Mesothelial cell of epicardium (in vitro differentiated cells): ENCODE measurements at places on chromosomes 3 and 15. TPM values are rescaled to one million over a fixed set of nuclear protein-coding genes. Genes with fewer than 3 reads are reported as not detected.

DNA sequence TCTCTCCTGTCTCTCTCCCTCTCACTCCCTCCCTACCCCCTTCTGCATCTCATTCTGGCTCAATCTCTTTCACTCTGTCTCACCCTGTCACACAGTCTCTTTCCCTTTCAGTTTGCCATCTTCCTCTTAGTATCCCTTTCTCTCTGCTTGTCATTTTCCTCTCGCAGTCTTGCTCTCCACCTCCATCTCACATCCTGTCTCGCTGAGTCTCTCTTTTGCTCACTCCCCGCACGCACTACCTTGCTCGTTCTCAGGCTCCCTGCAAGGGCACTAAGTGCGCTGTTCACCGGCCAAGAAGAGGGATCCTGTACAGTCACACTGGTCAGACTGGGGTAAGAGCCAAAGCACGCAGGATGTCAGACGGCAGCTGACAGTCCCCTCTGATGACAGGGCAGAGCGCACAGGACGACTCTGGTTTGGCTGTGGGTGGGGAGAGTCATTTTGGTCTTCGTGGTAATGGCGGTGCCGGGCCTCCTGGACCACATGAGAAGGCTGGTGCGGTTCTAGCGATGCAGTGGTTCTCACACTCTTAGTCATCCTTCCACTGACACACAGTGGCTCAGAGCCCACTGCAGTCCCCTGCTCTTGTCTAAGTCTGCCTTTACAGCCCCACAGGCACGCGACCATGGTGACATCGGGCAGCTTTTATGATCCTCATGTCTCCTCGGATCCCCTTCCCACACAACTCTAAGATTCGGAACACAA is 356.8 kb downstream of the FOXP1 start:
- no peak for DNase-seq

GRCh38 chr3:47441796-47442551 is 33.8 kb downstream of the SCAP start:
- DNase-seq: no peak

DNA sequence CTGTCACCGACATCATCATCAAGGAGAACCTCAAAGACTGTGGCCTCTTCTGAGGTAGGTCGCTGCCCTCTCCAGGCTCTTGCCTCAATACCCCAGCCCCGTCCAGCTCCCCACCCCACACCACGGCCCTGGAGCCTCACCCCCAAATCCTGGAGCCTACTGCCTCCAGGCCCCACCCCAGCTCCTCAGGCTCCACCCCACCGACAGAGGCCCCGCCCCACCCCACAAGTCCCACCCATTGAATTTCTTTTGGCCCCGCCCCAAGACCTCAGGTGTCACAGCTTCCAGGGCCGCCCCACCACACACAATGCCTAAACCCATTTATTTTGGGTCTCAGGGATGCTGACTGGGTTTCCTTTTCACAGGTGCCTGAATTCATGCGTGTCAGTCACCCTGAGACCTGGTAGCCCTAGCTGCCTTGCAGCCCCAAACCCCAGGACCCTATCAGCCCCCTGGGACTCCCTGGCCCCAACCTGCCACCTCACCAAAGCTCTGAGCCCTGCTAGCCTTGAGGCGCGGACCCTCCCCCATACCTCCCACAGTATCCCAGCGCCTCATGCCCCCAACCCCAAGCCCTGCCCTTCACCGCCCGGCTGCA is 3.6 kb downstream of the GNAT1 start:
- DNase-seq: no peak

DNA sequence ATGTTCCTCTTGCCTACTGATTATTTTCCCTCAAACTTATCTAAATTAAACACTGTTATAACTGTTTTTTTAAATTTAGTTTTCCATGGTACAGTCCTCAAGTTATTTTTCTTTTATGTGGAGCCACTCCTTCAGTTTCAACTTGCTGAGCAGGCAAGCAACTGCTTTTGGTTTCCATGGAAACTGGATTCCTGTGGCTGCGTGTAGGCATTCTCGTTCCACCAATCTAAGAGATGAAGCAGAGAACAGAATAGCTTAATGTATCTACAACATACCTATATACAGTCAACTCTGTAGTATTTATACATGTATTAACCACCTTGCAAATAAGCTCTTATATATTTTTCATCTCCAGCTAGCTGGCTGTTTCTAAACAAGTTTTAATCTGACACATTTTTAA is 25.8 kb upstream of the ANXA2 start:
- no peak for DNase-seq

- no peak for DNase-seq
Observed at GRCh38 chr3:77372634-77373346, 332.9 kb downstream of the ROBO2 start.

DNA sequence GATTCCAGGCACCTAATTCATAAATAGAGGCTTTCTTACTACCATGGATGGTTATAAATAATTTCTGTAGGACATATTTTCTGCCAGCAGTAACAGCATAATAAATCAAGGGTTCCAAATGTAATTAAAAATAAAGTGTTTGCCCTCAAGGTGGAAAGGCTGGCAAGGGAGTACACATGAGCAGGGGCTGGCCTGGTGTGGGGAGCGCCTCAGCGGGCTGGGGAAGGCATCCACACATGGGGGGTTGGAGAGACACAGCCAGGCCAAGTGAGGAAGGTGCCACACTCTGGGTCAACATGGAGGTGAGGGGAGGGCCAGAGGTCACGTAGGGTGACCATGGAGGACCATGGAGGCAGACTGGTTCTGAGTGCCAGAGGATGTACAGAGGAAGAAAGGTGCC is 65.8 kb upstream of the OCA2 start:
- no peak for DNase-seq

DNA sequence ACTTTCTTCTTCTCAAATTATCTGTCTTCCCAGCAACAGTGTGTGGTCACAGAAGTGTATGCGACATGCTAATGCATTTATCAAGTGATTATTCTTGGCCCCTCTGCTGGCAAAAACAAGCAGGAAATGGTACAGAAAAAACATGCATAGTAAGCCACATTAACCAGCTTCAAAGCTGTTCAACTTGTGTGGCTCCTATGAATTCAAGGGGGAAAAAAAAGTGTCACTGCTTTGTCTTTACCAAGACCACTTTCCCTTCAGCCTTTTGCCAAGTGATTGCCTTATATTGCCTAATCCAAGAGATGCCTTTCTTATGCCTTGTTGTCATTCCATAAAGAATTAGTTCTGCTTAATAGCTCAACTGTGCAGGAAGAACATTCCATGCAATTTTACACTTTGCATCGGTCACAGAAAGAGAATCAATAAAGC is 39.1 kb downstream of the PRTG start:
- no peak for DNase-seq

DNA sequence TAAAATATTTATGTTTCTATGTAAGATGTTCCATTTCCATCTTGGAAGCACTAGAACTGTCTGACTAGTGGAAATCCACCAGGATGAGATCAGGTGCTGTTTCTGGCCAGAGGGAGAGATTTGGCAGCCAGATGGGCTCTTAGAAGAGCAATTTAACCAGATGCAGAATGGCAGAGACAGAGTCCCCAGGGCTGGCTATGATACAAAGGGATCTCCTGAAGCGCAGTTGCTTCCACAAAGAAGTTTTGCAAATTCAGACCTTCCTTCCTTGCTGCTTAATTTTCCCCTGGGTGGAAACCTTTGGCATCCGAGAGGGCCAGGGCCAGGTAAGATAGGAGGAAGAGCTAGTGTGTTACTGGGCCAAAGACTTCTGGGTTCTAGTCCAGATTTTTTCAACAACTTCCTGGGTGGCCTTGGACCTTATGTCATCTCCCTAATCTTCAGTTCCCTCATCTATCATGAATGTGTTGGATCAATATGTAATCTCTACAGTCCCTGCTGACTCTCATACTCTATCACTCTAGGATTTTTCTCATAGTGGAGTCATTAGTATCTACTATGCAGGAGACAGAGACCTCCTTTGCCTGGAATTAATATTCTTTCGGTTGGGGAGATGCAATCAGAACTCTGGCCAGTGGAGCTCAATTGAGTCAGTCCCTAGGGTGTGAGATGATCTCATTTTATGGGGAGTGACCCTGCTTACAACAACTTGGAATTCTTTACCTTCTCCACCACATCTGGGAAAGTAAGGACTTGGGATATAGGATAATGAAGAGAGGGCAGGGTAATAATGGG is 41.1 kb upstream of the NDUFB4 start:
- no peak for DNase-seq

DNA sequence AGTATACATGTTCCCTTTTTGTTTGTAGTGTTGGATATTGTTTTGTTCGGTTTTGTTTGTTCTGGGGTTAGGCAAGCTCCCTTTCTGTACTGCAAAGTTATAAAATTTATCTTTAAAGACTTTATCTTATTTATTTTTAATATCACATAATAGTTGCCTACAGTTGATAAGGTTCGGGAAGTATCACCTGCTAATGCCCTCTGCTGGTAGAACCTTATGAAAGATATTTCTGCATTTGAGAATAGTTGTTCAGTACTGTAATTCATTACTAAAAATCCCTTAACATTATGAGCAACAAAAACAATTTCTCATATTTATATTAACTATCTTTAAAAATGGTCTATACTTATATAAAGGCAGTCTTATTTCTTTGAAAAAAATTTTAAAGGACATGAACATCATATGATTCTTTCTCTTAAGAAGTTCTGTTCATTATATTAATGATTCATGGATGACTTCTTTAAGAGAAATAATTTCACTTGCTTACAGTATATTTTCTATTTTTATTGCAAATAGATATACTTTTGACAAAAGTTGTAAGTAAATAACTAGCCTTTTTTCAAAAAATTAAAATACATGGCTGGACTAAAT is 1126.8 kb downstream of the SI start:
- no peak for DNase-seq

DNA sequence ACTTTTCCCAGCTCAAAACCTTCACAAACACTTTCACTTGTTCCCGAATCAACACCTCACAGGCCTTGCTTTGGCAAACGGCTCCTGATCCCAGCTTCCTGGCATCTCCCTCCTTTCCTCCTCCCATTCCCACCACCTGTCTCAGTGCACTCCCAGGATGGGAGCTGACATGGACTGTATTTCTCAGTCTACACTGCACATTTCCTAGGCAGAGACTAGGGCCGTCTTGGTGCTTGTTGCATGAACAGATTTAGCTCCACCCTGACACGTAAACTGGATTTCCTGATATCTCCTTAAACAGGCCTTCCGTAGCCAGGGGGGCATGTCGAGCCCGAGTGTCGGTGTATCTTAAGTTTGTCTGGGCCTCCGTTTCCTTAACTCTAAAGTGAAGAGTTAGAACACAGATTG is 790 bp upstream of the WHAMM start:
- no peak for DNase-seq

GRCh38 chr3:98777801-98778220 is 14.7 kb downstream of the ST3GAL6 start:
- no peak for DNase-seq

Gene HRG
- total RNA-seq: not detected in 3 replicates

Gene TERC
- 4.7 to 11.8 TPM (median 6.5 TPM) in 3 replicates for total RNA-seq

Gene SNTN
- total RNA-seq: 0.22 to 0.23 TPM in 2 of 3 replicates, not detected in the other

Gene CLRN1
- not detected in 3 replicates for total RNA-seq

Gene VILL
- total RNA-seq: 15.3 to 16.7 TPM (median 16.4 TPM) in 3 replicates
